Inflammatory macrophage treated with lipopolysaccharide for 1 hour (primary cell): ENCODE measurements at places on chromosomes 1 and 21.
A peak's percentile ranks its signal among the peaks of the same experiment; 100 is the strongest.

DNA sequence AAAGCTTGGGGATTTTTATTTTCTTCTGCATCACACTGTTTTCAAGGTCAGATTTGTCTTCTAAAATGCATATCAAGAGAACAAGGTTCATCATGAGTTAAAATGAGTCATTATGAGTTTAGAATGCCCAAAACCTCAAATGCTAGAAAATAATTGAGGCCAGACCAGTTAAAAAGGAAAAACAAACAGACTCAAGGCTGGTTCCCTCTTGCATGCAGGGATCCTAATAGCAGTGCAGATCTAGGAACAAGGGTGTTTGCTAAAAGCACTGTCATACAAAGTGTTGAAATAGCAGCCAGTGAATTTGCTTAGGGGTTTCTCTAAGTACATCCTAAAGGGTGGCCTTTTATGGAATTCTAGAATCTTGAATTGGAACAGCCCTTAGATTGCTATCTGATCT, 15.3 kb downstream of the BEND5 start:
- no peak for DNase-seq

DNA sequence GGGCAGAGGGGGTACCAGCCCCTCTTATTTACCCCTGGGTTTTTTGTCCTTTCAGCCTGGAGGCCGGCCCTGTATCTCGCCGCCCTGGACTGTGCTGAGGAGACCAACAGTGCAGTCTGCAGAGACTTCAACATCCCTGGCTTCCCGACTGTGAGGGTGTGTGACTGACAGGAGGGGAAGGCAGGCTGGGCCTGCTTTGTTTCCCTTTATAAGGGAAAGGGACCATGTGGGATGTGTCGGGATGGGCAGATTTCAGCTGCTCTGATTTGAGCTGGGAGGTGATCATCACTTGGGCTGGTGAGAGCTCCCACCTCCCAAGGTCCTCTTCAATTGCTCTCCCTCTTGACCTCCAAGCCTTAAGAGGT, 11.7 kb downstream of the QSOX1 start:
- DNase-seq, result no peak

- DNase-seq, result no peak
Observed at GRCh38 chr1:157005965-157006364, 39.6 kb downstream of the ARHGEF11 start.

DNA sequence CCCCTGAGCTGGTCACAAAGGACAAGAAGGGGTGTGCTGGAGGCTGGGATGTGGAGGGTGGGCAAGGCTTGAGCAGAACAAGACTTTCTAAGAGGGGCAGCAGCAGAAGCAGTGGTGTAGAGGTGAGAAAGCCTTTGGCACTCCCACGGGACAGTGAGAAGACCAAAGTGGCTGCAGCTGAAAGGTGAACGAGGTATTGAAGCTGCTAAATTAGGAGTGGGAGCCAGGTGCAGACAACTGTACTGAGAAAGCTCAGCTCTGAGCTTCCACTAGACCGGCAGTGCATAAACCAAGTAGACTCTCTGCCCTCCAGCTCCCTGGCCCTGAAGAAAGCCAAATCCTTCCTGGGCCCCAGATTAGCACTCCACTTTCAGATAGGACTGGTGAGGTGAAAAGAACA, 93.0 kb downstream of the VWA5B1 start:
- DNase-seq, result no peak

DNA sequence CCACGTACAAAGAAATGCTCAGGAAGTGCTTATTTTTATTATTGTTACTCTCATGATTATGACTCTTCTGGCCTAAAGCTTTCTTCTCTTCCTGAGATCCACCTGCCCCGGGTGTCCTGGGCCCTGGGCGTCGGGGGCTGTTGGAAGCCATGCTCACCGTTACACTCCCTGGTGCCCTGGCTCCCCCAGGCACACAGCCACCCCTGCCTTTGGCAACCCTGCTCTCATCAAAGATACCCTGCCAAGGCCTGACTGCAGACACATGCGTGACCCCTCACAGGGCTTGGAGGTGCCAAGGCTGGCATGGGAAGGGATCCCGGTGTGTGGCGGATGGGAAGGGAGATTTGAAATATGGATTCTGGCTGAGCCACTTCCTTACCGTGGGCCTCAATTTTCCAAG, 3.3 kb upstream of the KISS1 start:
- DNase-seq, result no peak

DNA sequence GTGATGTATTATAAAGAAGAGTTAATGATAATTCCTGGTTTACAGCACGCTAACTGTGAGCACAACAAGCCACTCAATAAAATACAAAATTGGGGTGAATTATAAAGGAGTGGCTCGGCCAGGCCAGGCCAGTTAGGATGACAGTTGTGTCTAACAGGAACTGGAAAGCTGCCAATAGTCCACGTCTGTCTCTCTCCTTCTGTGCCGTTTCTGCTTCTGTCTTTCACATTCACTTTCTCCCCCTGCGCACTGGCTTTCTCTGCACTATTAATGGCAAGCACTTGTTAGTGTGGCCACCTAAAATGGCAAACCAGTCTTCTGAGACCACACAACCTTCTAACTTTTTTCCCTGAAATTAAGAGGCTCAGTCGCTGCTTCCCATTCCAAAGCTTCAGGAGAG, 394.3 kb downstream of the NTNG1 start:
- DNase-seq, result no peak

- DNase-seq, result no peak
Observed at GRCh38 chr1:15186846-15187151, 33.3 kb downstream of the TMEM51 start.

DNA sequence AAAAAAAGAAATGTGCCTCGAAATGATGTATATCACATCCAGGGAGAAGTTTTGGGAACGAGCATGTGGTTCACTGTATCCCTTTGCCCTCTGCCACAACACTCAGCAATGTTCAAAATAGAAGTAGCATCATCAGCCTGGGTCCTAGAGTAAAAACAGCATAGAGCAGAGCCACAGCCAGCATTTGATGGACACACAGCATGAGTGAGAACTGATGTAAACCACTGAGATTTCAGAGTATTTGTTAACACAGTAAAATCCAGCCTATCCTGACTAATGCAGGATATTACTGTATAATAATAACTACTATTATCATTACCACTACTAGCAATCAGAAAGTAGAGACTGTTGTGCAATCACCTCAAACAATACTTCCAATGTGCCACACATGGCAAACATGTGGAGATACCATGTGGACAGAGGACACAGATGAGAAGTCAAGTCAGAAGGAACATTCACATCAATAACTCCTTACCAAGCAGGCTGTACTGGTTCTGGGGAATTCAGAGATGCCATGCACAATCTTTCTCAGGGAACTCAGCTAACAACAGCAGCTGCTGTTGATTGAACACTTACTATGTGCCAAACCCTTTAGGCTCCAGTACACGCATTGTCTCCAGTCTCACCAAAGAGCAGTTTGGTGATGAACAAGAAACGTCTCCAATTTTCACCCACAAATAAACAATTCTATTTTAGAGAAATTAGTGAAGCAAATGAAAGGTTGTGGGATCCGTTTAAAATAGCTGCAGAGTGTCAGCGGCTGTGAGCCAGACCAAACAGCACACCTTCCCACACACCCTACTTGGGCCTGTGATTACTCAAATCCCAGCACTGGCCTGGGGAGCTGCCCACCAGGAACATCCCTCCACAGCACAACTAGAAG, 16.6 kb upstream of the GFI1 start:
- no peak for DNase-seq

GRCh38 chr21:41055266-41055665, 112.7 kb upstream of the BACE2 start:
- DNase-seq, result no peak

- DNase-seq, result peak; percentile 51
Observed at GRCh38 chr1:8086055-8086454, 59.9 kb upstream of the ERRFI1 start.

DNA sequence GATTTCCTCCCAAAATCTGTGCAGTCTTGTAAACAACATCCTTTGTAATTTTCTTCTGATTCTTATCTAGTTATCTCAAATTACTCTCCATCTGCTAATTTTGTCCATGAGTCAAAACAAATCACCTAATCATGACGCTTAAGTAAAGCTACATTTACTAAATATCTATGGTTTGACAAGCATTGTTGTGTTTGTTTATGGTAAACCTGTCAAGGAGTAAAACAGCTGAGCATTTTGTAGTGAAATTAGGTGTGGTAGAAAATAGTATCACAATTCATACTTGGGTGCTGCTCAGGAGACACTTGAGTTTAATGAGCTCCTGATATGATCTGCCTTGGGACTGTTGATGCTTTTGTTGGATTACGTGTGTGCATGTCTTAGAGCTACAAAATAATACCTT, 11.6 kb downstream of the TIPRL start:
- no peak for DNase-seq

DNA sequence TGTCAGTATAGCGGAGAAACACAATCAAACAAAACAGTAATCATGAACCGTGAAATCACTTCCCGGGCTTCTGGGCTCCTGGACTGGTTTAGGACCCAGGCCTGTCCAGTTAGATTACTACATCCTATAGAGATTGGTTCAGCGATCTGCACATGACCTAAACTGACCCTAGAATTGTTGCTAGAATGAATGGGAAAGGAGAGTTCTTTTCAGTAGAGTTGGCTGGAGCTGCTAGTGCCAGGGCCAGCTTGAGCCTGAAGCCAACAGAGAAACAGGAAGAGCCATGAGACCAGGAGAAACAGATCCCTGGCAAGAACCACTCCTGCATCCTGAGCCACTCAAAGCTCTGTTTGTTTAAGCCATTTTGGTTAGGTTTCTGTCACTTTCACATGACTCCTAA, 474.3 kb upstream of the C1orf87 start:
- DNase-seq, result no peak

DNA sequence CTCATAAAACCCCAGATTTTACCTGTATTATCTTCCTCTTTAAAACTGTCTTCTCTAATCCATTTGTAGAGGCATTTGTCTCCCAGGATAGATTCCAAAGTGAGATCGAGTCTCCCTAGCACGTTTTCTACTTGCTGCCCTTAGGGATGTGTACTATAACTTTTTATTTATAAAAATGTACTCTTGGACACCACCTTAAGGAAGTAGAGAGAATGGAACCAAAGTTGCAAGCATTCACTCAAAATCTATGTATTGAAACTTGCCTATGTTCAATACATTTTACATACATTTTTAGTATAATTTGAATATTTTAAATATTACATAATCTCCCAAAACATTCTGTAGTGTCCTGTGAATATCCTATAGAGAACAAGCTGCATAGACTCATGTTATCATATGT, 842 bp upstream of the SPRR2A start:
- DNase-seq, result no peak

DNA sequence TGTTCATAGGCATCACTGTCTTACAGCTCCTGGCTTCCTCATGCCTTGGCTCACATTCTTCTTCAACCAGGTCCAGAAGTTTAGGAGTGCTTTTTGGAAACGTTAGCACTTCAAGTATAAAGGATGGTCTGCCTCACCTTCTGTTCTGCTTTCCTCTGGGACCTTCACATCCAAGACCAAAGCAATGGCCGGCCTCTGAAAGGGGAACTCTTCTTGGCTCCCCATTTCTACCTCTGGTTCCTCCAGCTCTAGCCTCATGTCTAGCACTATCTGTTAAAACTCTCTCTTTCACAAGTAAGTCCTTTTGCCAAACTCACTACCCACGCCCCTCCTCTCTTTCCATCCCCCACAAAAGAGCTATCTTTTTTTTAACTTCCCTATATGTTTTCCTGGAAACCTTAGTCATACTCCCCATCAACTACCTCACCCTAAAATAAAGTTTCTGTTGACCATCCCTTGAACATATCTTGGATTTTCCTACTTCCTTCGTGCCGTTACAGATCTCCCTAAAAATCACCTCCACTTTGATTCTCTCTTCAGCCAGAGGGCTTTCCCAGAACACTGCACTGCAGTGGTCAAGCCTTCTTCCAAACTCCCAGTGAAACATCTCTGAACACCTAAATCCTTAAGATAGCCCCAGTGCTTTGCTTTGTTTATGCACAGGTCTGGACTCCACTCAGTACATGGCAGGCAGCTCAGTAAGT, 7.9 kb downstream of the SORT1 start:
- peak; percentile 86 for DNase-seq

DNA sequence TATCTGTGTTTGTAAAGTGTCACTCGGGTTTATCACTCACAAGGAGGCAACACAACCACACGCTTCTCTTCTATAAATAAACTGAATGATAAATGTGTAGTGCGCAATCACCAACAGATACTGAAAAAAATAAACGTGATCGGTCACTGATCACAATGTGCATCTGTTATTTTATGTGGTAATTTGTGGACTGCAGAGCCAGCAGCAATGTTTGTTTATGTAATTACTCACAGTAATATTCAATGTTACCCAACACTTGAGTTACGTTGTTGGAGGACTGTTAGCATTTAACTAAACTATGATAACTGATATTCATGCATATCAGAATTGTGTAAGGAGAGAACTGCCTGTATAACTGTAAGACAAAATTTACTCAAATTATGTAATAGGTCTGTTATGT, 129.6 kb downstream of the USH2A start:
- no peak for DNase-seq

DNA sequence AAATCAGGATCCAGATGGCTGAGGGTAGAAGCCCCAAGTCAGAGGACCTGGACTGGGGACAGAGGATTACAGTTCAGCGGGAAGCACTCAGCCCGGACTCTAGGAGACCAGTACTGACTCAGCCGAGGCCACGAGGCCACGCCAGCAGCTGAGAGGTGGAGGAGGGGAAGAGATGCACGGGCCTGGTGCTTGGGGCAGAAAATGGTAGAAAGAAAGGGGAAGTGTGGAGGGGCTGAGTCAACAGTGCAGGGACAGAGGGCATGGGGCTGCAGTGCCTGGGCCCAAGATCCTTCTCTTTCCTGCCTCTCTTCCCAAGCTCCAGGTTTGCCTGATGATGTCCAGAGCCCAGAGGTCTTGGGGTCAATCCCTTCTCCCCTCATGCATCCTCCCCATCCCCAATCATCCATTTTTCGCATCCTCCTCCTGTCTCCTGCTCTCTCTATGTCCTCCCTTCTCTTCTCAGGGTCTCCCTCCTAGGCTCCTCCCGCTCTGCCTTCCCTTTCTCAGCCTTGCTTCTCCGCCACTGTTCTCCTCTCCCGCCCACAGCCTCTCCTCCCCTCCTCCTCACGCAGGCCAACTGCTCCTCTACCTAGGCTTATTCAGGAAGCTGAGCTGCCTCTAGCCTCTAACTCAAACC, 7.7 kb downstream of the ARHGEF2 start:
- DNase-seq, result peak; percentile 94

DNA sequence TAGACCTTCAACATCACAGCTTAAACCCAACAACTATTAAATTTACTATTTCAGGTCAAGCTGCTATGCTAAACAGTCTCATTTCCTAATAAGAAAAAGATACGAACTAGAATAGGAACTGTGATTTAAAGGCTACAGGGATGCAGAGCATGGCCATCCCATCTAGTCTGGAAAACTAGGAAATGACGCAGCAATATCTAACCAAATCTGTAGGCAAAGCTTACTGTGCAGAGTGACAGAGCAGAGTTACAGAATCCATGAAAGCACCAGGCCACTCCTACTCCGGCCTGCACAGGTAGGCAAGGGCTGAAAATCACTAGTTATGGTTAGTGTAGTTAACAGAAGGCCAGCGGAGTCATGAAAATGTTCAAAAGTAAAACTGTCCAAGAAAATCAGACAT, 2.1 kb downstream of the HLCS start:
- DNase-seq, result peak; percentile 44

- DNase-seq, result peak; percentile 66
Observed at GRCh38 chr1:176073524-176074157, 133.4 kb downstream of the COP1 start.

GRCh38 chr1:116024626-116025025, 48.3 kb downstream of the SLC22A15 start:
- DNase-seq, result peak; percentile 35

GRCh38 chr1:203711251-203712007, 53.6 kb upstream of the LAX1 start:
- DNase-seq, result no peak
